D721Med (cell line): ENCODE measurements at places on chromosomes 1 and 21.

- DNase-seq = no peak
These were observed 29.9 kb downstream of the DHCR24 start for GRCh38 chr1:54857141-54857540.

GRCh38 chr1:27519331-27520258 is 29.6 kb upstream of the WASF2 start:
- DNase-seq = no peak

DNA sequence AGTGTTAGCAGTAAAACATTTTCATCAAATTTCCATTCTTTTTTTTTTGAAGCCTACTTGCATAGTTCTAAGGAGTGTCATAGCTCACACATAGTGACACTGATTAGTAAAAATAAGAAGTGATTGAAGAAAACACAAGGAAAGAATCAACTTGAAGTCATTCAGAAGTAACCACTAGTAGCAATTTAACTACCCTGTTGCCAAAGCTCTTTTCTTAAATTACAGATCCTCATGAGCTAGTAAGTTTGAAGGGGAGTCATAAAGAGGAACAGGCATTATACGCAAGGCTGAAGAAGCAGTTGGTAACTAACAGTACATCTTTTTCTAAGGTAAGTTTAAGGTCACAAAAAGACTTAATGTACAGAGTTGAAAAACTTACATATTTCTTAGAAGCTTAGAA is 332.2 kb downstream of the CHRM3 start:
- DNase-seq = no peak

DNA sequence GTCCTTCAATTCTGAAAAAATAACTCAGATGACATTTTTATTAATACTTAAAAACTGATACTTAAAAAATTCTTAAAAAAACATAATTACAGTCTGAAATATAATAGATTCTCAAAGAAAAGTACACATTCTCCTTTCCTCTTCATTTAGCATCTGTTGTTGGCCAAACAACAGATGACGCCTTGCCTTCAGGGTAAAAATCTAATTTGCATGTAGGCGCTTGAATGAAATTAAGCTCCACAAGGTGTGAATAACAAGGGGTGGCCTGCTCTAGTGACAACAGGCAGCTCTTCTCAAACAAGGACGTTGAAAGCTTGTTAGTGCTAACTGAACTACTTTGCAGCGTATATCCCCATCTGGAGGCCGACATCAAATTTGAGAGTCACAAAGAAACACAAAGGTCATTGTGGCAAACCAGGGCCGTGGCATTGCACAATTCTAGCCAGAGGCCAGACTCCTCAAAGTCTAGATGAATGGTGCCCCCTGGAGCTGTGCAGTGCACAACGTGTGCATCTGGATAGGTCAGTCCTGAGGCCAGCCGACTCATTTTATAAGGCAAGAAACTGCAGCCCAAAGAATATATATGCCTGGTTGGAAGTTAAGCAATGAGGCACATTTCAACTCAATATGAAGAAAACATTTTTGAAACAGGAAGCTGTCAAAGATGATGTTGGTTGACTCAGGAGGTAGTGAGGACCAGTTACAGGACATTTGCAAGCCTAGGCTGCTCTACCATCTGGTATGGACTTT is 459.2 kb upstream of the RUNX1 start:
- no peak for DNase-seq

GRCh38 chr1:208043691-208044181 is 132.8 kb upstream of the CD34 start:
- DNase-seq = no peak

GRCh38 chr1:26044971-26045721 is 772 bp downstream of the SLC30A2 start:
- no peak for DNase-seq

DNA sequence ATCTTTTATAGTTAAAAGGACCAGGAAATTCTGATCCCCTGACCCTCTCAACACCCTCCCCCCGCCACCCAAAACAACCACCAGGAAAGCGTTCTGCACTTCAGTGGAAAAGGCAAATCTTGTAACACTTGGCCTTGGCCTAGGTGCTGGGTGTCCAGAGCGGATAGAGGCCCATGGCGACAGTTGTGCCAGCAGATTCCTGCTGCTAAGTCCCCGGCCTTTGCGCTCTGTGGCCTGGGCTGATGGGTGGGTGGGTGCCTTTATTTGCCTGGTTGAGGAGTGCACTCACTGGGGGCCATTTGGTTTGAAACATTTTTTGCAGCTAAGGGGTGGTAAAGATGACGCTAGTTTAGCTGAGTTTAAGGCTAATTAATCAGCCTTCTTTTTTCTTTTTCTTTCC is 127.9 kb upstream of the ERRFI1 start:
- no peak for DNase-seq

DNA sequence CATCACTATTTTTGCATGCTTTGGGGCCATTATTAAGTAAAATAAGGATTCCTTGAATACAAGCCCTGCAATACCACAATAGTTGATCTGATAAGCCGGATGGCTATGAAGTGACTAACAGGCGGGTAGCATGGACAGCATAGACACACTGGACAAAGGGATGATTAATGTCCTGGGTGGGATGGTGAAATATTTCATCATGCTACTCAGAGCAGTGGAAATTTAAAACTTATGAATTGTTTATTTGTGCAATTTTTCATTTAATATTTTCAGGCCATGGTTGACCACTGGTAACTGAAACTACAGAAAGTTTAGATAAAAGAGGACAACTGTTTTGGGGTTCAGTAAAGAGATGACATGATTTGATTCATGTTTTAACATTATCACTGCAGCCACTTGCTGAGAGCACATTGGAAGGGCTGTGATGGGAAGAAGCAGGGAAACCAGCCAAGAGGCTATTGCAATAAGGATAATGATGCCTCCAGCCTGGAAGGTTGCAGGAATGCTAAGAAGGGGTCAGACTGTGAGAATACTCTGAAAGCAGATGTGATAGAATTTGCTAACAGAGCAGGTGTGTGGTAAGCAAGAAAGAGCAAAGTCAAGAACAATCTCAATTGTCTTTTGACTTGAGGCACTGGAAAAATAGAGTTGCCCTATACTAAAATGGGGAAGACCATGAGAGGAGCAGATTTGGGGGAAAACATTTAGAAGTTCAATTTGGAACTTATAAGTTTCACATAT is 62.5 kb upstream of the TNFSF4 start:
- no peak for DNase-seq

- no peak for DNase-seq
These were observed 28.7 kb downstream of the ATP1A1 start for GRCh38 chr1:116401646-116402176.
